ENCODE measurements at places on chromosomes 11 and 22. TPM values are rescaled to one million over a fixed set of nuclear protein-coding genes. Genes with fewer than 3 reads are reported as not detected.
A peak's percentile ranks its signal among the peaks of the same experiment; 100 is the strongest.

DNA sequence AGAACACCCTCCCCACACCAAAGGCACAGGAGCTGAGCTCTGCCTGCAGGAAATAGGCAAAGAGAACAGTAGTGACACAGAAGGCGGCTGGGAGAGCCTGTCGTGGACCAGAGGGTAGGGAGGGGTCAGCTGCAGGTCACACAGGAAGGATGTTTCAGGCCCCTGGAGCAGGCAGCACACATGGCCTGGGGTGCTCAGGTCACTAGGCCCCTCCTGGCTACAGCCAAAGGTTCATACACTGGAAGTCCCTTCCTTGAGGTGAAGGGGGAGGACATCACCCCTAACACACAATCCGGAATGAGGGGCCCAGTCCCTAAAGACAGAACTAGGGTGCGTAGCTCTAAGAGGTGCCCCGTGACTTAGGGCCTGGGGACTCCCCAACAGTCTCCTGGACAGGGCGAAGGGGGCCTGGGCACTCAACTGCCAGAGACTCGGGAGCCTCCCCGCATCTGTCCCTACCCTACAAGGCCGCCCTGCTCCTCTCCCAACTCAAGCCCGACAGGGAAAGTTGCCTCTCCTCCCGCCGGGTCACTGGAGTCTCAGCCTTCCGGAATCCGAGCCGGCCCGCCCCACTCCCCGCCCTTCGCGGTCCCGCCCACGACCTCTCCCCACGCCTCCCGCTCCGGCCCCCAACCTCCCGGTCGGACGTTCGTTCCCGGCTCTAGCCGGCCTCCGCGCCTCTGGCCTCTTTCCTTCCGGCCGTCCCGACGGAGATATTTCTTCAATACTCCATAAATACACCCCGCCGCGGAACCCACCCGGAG is at the start of gene CYB5R2:
TSS of gene CYB5R2 (minus strand) at position 541 of the 764 bp plus-strand sequence. CDS start 675 bp downstream, outside the sequence.
- DNase-seq: no peak

GRCh38 chr11:73206801-73207200 is 11.3 kb upstream of the P2RY2 start:
- no peak for DNase-seq

GRCh38 chr22:44888491-44889254 is 121.1 kb downstream of the PHF21B start:
- DNase-seq: no peak

- no peak for DNase-seq
Measured at GRCh38 chr11:127564810-127565209, 564.2 kb upstream of the KIRREL3 start.

DNA sequence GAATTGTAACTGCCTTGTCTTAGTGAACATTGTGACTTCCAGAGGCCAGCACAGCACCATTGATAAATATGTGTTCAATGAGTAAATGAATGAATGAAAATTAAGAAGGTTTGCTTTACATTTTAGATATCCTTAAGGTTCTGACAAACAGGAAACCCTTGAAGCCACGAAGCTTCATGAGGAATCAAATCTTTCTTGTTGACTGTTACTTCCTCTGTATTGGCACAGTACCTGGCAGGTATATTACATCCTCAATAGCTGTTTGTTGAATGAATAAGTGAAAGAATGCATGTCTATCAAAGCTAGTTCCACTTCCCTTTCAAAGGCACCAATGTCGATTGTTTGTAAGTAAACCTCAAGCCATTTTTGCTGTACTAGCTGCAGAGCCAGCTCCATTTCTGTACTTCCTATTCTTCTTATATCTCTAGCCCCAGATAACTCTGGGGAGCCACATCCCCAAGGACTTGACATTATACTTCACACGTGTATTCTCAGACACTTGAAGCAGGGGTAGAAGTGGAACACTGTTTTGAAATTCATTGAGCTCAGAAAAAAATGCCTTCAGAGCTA is 140.3 kb upstream of the RAG2 start:
- no peak for DNase-seq

- DNase-seq: no peak
Measured at GRCh38 chr11:1155274-1155693, 2.5 kb upstream of the MUC5AC start.

DNA sequence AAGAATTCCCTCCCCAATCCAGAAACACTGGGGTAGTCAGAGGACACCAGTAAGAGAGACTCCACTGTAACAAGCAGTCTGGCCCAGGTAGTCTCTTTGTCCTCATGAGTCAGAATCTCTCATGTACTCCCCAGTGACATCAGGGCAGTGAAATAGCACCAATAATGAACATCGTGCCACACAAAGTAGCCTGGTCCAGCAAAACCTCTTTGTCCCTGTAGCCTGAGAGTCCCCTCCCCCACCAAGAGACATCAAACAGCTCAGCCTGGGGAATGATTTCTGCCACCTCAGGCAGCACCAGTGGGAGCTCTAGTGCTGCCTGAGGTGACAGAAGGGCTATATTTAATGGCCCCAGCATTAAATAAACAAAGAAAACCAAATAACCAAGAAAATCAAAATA is 88.1 kb downstream of the SBF2 start:
- DNase-seq: peak; percentile 17

Gene TREH
- not detected for total RNA-seq

Gene GNAZ
- 82.5 TPM for total RNA-seq
